ENCODE measurements at places on chromosomes 16 and 17.

DNA sequence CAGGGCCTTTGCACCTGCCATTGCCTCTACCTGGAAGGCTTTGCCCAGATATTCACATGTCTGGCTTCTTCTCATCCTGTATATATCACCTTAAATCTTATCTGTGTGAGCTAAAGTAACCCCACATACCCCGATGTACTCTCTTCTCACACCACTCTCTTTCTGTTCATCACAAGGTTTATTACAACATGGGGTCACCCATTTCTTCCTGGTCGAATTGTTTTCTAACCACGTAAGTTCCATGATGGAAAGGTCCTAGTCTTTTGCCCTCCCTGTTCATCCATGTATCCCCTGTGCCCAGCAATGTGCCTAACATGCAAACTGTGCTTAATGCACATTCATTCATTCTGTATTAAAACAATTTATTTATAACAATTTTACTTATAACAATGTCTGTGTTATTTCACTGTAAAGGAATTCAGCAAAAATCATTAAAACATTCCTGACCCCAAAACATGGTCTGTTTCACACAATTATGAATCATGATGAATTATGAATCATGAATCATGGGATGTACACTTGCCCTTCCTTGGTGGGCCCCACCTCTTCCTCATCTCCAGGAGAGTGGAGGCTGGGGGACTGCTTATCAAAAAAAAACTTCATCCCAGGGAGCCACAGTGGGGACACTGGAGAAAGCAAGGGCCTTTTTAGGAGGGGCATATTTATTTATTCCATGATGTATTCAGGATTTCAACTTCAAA is 336.4 kb downstream of the GRIN2A start:
- no peak for DNase-seq

GRCh38 chr17:33725675-33726271 is 432.7 kb upstream of the ASIC2 start:
- no peak for DNase-seq

- DNase-seq = no peak
Measured at GRCh38 chr17:17515934-17516930, 20.0 kb upstream of the RASD1 start.

GRCh38 chr17:35155246-35155645 is 7.6 kb downstream of the UNC45B start:
- DNase-seq = no peak

- DNase-seq = no peak
Measured at GRCh38 chr17:55784666-55785065, 33.8 kb downstream of the PCTP start.

GRCh38 chr17:34760931-34761495 is 181.6 kb downstream of the TMEM132E start:
- no peak for DNase-seq

GRCh38 chr16:5922686-5923085 is 825.1 kb upstream of the EEF2KMT start:
- no peak for DNase-seq

DNA sequence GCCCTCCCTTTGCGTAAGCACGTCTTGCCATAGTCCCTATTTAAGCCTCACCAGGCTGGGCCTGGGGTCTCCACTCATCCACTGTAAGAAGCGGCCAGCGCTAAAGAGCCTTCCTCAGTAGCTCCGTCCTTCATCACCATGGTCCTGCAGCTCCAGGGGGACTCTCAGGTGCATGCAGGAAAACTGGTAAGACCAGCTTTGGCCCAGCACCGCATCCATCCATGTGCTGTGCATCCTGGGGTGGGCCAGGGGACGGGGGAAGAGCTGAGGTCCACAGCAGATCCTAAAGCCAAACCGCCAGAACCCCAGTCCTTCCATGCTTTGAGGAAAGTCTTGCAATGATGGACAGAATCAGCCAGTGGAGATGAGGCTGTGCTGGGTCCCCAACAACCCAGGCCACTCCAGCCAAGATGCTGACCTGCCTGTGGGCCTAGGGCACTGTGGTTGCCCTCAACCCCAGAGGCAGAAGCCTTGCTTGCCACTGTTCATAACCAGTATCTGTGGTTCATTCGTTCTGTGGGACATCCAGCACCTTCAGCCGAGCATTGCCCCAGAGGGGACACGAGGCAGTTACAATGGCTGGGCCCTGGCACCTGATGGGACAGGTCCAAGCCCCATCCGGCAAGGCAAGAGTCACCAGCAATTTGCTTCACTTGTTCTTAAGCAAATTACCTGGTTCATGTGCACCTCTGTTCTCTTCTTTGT is 44.4 kb downstream of the RBFOX3 start:
- no peak for DNase-seq

- no peak for DNase-seq
Measured at GRCh38 chr17:82517230-82517865, 2.2 kb upstream of the FOXK2 start.

DNA sequence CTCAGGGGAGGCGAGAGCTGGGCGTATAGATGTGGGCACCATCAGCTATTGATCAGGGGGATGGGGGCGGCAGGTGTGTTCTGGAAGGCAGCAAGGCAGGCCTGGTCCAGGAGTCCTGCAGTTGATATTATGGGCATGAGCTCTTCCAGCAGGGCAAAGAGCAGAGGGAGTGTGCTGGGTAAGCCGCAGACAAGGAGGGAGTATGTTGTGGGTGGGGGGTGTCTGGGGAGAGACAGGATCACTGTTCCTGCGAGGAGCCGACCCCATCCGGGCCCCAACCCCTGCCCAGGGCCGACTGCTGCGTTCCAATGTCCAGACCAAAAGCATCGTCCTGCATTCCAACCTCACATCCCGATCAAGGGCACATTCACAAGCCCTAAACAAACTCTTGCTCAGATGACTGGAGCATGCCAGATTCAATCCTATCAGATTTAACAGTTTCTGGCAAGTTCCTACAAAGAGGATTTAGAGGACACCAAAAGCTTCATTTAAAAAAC is 9.2 kb downstream of the MXRA7 start:
- DNase-seq = no peak

- DNase-seq = no peak
Measured at GRCh38 chr17:73474370-73474988, 162.7 kb upstream of the CDC42EP4 start.

DNA sequence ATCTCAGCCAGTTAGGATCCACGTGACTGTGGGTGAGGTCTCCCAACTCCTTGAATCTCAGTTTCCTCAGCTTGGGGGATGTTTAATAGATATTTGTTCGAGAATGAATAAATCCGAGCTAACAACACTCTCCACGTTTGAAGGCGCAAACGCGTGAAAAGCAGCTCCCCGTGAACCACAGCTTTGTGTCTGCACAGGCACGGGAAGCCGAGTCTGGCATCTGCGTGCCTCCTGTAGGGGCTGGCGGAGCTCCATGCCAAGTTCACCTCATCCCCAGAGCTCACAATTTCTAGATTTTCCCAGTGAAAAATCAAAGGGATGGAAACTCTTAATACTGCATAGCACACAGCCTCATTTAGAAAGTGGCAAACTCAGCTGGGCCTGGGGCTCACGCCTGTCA is 14.3 kb downstream of the SGSH start:
- no peak for DNase-seq

GRCh38 chr16:28171816-28172215 is 39.9 kb downstream of the XPO6 start:
- DNase-seq = no peak

DNA sequence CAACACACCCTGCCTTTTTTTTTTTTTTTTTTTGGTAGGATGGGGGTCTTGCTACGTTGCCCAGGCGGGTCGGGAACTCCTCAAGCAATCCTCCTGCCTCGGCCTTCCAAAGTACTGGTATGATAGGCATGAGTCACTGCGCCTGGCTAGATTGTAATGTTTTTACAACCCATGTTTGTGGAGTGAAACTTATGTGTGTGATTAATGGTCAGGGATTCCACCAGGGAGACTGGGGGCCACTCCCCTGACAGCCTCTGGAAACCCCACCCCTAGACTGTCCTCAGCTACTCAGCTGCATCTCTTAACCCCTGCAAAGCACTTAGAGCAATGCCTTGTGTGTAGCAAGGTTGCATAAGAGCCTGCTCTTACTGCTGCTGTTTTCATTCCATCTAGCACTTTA is 220.5 kb downstream of the PARN start:
- no peak for DNase-seq
